ENCODE measurements at places on chromosomes 3 and 15.

DNA sequence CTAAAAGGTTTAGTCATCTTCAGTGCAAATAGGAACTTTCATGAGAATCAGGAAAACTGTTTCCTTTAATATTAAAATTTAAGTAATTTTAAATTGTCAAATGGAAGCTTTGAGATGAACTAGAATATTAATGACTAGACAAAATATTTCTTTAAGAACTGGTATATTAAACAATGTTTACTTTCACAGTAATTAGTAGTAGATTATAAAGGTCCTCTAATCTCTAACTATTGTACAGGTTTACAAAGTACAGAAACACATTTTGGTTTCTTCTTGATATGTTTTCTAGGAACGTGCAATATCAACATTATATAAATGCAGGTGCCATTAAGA is 138.9 kb downstream of the CLASP2 start:
- no peak for DNase-seq

- DNase-seq = no peak
Measured at GRCh38 chr3:181892848-181893247, 181.1 kb downstream of the SOX2 start.

GRCh38 chr3:14064910-14065309 is 59.8 kb downstream of the CHCHD4 start:
- no peak for DNase-seq

- no peak for DNase-seq
Measured at GRCh38 chr3:9727743-9728142, 3.8 kb upstream of the BRPF1 start.

- no peak for DNase-seq
Measured at GRCh38 chr3:2910997-2911396, 199.2 kb downstream of the IL5RA start.

DNA sequence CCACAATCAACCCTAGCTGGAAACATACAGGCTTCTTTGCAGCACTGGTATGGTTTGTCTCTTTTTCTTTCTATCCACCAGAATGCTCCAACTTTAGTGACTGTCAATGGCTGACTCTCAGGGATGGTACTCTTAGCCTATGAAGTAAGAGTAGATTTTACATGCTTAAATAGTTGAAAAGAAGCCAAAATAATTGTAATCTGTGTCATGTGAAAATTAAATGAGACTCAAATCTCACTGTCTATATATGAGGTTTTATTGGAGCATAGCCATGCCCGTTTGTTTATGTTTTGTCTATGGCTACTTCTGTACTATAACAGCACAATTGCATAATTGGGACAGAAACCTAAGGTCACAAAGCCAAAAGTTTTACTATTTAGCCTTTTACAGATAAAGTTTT is 29.1 kb upstream of the PDZRN3 start:
- no peak for DNase-seq

DNA sequence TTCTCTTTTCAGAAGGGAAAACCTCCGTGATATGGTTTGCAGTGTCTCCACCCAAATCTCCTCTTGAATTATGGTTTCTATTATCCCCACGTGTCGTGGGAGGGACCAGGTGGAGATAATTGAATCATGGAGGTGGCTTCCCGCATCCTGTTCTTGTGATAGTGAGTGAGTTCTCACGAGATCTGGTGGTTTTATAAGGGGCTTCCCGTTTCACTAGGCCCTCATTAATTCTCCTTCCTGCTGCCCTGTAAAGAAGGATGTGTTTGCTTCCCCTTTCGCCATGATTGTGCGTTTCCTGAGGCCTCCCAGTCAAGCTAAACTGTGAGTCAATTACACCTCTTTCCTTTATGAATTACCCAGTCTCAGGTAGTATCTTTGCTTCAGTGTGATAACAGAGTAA is 692.7 kb upstream of the GRM7 start:
- DNase-seq = no peak

GRCh38 chr3:165855581-165855980 is 18.4 kb upstream of the BCHE start:
- peak; percentile 75 for DNase-seq

- no peak for DNase-seq
Measured at GRCh38 chr3:7241584-7242302, 380.8 kb downstream of the GRM7 start.

- DNase-seq = no peak
Measured at GRCh38 chr3:35335703-35336102, 303.6 kb upstream of the ARPP21 start.

DNA sequence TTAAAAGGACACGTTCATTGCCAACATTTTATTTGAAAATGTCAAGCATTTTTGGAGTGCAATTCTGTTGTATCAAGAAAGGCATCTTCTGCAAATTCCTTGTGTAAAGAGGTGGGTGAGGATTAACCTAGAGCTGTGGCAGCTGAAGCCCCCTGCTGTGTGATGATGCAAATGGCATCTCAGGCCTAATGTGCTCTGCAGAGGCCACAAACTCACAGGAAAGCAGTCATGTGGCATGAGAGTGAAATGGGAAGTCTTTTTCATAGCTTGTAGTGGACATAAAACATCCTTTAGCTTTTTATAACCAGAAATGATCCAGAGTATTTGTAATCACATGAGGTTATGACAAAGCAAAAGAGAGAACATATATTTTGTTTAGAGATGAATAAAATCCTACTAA is 6.4 kb downstream of the CADM2 start:
- no peak for DNase-seq

GRCh38 chr15:95795386-95795785 is 535.1 kb upstream of the NR2F2 start:
- DNase-seq = peak; percentile 70

DNA sequence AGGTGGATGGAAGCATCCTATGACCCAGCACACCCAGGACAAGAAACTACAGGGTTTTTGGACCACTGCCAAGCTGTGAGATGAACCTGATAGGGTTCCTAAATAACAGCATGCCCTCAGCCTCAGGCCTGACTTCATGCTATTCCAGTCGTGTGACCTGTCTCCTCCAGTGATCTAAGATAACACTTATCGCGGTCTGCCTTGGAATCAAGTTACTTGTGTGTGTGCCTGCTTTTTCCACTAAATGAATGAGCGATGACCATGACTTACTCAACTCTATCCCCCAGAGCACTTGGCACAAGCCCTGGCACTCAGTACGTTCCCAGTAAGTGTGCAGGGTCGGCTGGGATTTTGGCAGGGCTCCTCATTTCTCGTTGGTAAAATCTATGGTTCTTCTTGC is 172.7 kb upstream of the TP63 start:
- peak; percentile 78 for DNase-seq

- no peak for DNase-seq
Measured at GRCh38 chr15:92377083-92377789, 16.4 kb upstream of the ST8SIA2 start.

GRCh38 chr3:170751899-170752293 is 118.1 kb downstream of the RPL22L1 start:
- DNase-seq = no peak

GRCh38 chr3:124620600-124621063 is 109.6 kb upstream of the UMPS start:
- DNase-seq = peak; percentile 25

GRCh38 chr15:20294651-20295237 is 246.9 kb downstream of the GOLGA6L6 start:
- no peak for DNase-seq

DNA sequence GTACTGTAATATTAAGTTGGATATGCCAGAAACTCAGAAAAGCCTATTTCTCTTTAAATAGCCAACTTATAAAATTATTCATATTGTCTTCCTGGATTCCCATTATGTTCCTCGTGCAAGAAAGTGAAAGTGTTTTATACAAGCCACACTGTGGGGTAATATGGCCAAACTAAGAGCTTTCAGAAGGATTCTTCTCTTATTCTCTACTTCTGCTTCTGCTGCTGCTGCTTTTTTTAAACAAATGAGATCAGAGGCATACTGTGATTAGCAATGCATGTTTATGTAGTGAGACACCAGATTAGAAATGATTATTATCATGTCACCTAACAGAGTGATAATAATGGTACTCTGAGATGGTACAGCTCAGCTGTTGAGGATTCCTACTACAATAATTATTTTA is 1026.5 kb upstream of the CFAP20DC start:
- no peak for DNase-seq

GRCh38 chr3:98185180-98185579 is 18.7 kb downstream of the OR5H15 start:
- no peak for DNase-seq

DNA sequence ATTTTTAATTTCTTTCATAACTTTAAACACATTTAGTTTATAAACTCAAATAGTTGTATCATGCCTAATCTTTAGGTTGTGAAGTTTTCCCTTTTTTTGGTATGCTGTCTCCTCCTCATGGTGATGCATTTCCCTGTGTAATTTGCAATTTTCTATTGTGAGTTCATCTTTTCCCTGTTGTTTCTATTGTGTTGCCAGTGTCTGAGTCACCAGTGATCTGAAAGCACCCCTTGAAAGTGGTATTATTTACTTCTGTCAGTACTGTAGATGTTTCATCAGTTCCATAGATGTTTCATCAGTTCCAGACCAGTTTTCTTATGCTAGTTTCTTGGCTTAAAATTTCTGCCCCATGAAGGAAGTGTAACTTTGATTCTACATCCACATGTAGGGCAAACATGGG is 80.6 kb downstream of the OXSM start:
- DNase-seq = peak; percentile 12

GRCh38 chr3:5205165-5205941 is 17.8 kb downstream of the EDEM1 start:
- peak; percentile 87 for DNase-seq

DNA sequence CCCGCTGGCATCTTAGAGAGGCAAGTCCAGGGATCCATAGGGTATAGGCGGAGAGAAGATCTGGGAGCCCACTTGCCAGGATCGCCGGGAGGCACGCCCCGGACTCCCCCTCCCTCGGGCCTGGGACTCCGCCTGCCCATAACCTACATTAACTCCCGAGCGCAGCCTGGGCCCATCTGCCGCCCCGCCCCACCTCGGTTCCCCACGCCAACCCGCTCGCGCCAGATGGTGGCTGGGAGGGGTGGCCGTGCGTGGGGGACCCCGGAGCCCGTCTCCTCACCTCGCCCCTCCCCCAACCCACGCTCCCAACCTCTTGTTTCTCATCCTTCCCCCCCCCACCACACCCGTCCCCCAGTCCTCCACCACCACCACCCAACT is 1.7 kb upstream of the DLL4 start:
- DNase-seq = no peak

GRCh38 chr3:195897853-195898415 is 10.4 kb downstream of the TNK2 start:
- DNase-seq = no peak

DNA sequence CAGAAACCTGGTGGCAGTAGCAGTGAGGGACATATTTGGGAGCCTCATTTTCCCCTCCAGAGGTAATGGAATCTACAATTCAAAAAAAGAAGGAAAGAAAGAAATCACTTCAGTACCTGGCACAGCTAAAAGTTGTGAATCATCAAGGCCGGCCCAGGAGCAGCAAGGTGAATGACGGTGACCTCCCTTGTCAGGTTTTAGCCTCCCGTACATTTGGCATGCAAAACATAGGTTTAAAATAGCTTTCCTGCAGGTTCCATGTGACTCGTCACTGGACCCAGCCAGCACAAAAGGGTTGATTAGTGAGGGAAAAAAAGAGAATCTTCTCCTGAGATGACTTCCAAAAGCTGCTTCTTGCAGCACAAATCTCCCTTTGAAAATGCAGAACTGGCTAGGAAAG is 394.2 kb downstream of the LSAMP start:
- no peak for DNase-seq

DNA sequence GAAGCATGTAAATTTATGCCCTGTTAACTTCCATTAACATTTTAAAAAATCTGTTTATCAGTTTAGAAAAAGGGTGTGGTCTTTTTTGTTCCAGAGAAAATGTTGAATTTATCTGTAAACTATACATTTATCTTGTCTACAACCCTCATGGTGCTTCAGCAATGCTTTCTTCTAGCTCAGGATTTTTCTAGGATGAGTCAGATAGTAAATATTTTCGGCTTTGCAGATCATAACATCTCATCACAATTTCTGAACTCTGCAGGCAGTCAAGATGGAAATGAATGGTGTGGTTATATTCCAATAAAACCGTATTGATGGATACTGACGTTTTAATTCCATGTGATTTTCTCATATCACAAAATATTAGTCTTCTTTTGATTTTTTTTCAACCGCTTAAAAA is 70.5 kb upstream of the FOXB1 start:
- DNase-seq = no peak

- DNase-seq = no peak
Measured at GRCh38 chr3:122934251-122934650, 93.3 kb downstream of the SEMA5B start.

DNA sequence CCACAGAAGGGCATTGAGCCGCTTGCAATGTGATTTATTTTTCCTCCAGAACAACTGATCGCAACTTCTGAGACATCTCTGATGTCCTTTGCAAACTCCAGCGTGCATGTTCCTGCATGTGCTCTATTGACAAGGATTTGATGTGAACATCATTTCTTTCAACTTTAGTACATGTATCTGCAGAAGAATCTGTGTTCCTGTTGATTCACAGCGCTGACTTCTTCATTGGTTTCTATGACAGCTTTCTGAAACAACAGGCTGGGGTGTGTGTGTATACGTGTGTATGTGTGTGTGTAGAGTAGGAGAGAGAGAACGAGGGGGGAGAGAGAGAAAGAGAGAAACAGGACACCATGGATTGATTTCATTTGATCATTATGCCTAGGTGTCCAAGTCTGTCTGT is 56.7 kb upstream of the CMTM8 start:
- no peak for DNase-seq

- DNase-seq = no peak
Measured at GRCh38 chr15:79049416-79049815, 41.2 kb downstream of the RASGRF1 start.

DNA sequence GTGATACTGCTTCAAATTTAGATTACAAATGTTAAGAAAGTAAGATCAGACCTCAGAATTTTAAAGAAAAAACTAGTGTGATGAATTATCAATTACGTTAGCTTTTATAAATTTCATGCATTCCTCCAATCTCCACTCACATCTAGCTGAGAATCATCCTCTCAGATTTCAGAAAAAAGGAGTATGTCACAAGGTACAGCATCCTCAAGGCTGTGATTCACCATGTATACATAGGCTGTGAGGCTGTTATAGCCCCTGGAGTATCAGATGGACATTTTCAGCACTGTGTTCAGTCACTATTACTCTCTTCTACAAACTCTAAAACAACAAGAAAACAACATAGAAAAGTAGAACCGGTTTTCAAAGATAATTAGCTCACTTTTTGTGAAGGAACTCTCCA is 214.4 kb downstream of the PCCB start:
- DNase-seq = no peak

DNA sequence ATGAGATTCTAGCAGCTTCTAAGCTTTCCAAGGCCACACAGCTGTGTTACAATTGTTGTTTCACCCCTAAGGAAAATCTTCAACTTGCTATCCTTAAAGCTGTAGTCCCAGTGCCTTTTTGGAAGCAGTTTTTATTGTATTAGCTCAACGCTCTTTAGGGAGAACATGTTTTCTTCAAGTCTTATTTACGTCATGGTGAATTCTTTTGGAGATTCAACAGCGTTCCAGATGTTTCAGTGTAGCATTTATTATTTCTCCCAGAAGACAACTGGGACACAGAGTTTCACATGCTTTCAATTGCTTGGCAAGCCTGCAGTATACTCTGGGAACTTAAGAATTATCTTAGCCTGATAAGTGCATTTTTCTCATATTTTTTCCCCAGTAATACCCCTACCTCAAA is 888.3 kb downstream of the PLOD2 start:
- DNase-seq = peak; percentile 50

All from fibroblast of the aortic adventitia (primary cell).